ENCODE measurements at places on chromosomes 3 and 15.

DNA sequence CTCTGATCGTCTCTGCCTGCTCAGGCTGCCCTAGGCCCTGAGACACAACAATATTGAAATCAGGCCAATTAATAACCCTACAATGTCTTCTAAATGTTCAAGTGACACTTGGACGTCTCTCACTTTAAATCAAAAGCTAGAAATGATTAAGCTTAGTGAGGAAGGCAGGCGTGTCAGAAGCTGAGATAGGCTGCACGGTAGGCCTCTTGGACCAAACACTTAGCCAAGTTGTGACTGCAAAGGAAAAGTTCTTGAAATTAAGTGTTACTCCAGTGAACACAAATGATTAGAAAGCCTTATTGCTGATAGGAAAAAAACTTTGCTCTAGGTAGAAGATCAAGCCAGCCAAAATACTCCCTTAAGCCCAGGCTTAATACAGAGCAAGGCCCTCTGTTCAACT, 2.2 kb downstream of the HPS3 start:
- DNase-seq: no peak

DNA sequence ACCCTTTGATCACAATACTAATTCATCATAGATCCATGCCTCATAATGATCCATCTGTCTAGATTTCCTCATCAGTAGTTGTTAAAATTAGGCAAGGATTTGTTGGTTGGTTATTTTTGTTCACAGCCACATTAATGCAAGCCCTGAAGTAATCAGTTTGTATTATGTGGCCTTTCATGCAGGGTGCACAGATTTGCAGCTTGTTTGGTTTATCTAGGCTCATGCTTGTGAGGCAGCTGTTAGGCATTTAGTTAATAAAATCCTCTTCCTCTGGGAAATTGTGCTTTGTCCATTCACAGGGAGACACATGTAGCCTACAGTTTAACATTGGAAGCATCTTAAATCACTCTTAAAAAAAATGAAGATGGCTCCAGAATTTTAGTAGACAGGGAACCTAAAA, 162.8 kb upstream of the ZNF385D start:
- peak; percentile 45 for DNase-seq

GRCh38 chr3:100024520-100025303, 89.6 kb downstream of the FILIP1L start:
- DNase-seq: no peak

DNA sequence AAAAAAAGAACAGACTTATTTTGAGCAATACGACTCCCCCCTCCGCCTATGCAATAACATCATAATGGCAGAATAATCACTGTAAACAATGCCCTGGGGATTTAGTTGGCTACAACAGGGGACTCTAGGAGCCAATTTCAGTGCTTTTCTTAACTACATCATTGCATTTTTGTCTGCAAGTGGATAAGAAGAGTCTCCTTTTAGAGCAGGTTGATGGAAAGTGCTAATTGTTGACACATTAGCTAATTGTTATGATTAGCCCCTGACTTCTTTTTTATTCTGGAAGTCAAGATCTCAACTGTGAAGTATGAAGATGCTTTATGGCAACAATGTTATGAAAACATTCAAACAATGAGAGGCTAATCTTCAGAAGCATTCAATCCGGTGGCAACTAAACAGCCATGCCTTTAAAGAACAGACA, 121.2 kb downstream of the MECOM start:
- no peak for DNase-seq

DNA sequence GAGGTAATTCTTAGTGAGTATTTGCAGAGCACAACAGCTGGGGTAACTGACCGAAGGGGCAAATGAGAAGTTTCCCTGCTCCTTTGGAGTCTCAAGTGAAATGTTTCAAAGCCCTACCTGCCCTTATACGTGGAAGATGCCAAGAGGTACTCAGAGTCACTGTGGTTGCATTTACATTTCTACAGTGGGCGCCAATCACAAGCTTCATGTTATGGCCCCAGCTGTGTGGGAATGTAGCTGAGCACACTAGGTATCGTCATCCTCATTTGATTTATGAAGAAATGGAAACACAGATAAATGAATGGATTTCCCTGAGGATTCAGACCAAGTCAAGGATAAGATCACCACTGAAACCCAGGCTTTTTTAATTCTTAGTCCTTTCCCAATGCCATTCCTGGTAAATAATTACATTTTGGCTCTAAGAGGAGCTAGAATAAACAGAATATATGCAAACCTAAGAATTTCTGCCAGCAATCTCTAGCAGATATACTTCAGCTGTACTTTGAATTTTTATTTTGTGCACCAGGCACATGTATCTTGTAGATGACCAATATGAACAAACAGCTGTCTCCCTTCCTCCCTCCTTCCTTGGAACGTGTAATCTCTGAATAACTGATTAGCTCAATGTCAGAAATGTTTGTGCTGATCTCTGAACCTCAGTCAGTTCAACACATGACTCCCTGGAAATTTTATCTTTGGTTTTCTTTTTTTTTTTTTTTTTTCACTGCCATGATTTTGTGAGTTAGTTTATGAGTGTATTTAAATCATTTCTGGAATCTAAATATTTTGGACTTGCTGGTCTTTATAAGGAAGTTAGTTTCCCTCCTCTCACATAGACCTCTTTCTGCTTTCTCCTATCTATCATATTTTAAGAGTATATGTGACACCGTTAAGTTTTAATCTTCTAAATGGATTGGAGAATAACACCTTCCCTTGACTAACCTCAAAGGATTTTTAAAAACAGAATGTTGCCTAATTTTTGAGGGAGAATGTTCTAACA, 69.2 kb downstream of the MAP2K5 start:
- no peak for DNase-seq

- DNase-seq: no peak
These were observed 26.5 kb downstream of the IQSEC1 start for GRCh38 chr3:13046569-13047274.

GRCh38 chr15:90295270-90295648, 29.8 kb downstream of the NGRN start:
- DNase-seq: no peak

DNA sequence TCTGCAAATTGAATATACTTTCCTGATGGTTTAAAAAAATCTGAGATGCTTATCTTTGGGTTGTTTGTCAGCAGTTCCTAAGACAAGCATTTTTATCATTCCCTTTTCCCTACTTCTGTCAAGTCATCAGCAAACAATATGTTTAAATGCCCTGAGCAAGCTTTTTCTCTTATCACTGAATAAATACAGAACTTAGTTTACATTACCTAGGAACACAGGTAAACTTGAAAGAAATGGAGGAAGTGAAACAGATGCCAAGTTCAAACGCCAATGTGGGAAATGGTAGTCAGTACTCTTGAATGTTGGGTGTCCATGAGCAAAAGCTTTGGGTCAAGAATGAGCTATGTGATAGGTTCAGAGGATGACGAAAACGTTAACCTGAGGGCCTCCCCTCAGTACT, 17.2 kb upstream of the TCAIM start:
- DNase-seq: no peak

DNA sequence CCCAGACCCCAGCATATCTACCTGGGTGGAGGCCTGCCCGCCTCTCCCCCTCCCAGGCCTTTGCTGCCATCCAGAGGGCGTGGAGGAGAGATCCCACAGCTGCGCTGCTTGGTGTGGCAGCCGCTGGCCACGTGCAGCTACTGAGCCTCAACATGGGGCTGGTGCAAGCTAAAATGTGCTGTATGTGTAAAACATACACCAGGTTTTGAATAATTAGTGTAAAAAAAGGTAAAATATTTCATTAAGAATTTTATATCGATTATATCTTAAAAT, 95.8 kb downstream of the SEC22A start:
- no peak for DNase-seq

DNA sequence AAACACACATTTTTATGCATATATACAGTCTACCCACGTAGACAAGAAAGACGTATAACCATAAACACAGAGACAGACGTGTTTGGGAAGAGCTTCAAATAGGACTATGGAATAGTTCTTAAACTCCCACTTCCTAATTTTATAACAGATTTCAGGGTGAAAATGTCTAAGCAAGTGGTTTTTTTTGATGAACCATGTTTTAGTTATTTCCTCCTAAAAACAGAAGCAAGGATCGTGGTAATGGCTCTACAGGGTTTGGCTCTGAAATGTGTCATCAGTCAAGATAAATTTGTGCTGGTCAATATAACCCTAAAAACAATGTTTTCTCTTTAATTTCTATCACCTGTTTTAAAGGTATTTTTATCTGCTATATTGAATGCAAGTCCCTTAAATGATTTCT, 58.2 kb downstream of the FMN1 start:
- DNase-seq: no peak

DNA sequence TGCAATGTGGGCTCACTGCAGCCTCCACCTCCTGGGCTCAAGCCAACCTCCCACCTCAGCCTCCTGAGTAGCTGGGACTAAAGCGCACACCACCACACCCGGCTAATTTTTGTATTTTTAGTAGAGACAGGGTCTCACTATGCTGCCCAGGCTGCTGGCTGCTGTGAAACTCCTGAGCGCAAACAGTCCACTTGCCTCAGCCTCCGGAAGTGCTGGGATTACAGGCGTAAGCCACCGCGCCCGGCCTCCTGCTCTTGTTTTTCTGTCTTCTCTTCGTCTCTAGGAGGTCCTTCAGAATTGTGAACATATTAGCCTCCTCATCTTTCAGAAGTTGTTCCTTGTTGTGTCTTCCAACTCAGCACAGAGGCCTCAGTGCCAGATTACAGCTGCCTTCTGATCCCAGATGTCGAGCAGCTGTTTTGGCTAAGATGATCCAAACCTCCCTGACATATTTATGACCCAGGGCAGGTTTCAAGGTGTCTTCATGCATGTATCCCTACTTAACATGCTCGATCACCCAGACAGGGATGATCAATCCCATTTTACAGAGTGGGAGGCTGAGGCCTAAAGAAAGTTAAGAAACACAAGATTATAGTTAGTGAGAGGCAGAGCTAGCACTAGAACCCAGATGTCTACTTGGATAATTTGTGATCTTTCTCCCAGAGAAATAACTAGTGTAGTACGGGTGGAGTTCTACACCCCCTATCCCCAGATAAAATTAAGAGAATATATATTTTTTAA, 32.1 kb upstream of the UMPS start:
- DNase-seq: no peak

- DNase-seq: no peak
These were observed 45.8 kb upstream of the TRA2B start for GRCh38 chr3:185983495-185984141.

DNA sequence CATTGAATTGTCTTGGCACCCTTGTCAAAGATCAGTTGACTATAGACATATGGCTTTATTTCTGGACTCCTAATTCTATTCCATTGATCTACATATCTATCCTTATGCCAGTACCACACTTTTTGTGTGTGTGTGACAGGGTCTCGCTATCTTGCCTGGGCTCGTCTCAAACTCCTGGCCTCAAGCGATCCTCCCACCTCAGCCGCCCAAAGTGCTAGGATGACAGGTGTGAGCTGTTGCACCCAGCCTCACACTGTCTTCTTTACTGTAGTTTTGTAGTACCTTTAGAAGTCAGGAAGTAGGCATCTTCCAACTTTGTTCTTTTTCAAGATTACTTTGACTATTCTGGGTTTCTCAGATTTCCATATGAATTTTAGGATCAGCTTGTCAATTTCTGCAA, 24.3 kb downstream of the CDAN1 start:
- no peak for DNase-seq

GRCh38 chr15:89550427-89550826, 24.8 kb upstream of the TICRR start:
- no peak for DNase-seq

- DNase-seq: no peak
These were observed 11.8 kb upstream of the SLC2A2 start for GRCh38 chr3:171038342-171038741.

DNA sequence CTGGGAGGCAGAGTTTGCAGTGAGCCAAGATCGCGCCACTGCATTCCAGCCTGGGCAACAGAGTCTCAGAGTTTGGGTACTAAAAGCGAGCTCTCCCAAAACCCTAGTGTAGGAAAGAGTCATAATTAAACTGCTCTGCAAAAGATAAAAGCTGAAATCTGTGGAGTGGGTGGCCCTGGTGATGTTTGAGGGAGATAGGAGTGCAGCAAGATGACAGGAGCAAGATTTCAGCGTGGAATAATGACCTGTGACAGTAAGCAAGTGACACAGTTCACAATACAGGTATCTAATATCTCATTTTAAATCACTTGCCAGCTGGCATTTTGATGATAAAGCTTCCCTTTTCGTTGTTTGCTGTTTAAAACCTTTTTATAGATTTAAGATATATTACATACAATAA, 79.3 kb downstream of the MDFIC2 start:
- DNase-seq: no peak

- DNase-seq: no peak
These were observed at the start of gene HDGFL3 for GRCh38 chr15:83207660-83208366. Gene HDGFL3 (minus strand): TSS chr15:83207823. CDS start chr15:83207414, 409 bp downstream.

DNA sequence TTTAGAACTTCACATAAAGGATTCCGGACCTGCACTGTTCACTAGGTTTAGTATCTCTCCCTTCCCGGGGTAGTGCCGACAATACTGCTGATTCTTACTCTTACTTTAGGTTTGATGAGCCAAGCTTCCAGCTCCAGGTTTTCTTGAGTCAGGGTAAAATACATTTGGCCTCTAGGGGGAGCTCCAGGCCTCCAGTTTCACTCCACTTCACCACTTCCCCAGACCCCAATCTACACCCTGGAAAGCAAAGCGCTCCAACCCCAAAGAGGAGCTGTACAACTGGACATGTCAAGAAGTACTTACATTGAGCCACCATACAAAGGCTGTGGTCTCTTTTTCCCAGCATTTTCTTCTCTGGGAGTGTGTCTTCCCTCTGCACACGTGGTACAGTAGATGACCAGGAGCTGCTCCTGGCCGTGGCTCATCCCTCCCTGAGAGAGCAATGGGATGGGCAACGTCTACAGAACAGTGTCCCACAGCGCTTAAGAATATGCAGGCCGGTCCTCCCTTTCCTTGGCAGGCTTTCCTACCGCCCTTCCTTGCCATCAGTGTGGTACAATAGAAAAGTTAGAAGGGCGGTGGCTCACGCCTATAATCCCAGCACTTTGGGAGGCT, 93.9 kb upstream of the CCDC80 start:
- no peak for DNase-seq

DNA sequence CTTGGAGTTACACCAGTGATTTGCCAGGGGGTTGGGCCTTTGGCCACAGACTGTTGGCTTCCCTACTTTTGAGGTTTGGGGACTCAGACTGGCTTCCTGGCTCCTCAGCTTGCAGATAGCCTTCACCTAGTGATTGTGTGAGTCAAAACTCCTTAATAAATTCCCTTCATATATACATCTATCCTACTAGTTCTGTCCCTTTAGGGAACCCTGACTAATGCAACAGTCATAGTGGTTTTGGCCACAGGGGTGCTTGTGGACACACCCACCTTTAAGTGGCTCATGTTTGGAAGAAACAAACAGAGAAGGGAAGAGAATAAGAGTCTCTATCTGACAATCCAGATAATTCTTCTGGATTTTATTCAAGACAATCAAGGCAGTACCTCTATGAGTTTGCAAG, 457.7 kb downstream of the EPHA3 start:
- DNase-seq: no peak

DNA sequence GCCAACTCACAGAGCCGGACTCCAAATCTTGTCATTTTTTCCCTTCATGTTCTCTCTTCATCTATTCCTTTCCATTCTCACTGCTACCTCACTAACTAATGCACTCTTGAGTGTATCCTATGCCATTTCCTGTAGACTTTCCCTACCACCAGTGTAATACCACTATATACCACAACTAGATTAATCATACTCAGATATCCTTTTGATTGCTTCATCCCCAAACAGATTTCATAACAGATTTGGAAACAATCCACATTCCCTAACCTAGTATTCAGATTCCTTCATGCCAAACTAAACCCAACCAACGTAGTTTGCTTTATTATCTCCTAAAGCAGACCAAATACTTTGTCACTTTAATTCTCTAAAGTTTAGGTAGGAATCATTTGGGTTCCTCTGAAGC, 2.6 kb upstream of the PLOD2 start:
- DNase-seq: peak; percentile 96
